NCI-H774 (cell line): ENCODE measurements at places on chromosomes 3 and 15.
A peak's percentile ranks its signal among the peaks of the same experiment; 100 is the strongest.

DNA sequence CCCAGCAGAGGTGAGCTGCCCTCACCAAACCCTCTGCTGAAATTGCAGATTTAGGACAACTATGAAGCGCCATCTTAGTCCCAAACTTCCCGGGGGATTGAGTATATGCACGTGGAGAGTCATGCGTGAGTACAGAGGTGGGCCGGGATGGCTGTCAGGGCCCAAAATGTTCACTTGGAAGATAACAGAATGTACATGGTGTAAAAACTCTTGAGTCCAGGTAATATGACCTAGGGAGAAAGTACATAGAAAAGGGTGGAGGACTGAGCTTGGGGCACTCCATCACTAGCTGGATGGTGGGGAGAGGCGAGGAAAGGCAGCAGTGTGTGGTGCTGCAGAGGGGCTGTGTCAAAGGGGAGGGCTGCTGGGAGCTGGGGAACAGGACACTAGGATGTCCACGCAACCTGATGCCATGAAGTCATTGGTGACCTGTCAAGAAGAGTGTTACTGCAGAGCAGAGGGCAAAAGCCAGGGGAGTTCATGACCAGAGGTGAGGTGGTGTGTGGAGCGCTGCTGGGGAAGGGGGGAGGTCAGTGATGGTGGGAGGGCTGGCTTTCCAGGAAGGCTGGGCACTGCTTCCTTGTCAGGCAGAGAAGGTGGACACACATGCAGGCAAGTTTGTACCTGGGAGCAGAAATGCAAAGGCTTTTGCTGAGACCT lies 236.2 kb upstream of the LYSMD4 start:
- DNase-seq, result no peak

GRCh38 chr15:85141726-85142125 lies 160.1 kb downstream of the PDE8A start:
- DNase-seq, result no peak

- no peak for DNase-seq
Measured at GRCh38 chr3:197007296-197007940, 22.2 kb downstream of the MELTF start.

- no peak for DNase-seq
Measured at GRCh38 chr3:64634417-64634816, 53.4 kb downstream of the ADAMTS9 start.

DNA sequence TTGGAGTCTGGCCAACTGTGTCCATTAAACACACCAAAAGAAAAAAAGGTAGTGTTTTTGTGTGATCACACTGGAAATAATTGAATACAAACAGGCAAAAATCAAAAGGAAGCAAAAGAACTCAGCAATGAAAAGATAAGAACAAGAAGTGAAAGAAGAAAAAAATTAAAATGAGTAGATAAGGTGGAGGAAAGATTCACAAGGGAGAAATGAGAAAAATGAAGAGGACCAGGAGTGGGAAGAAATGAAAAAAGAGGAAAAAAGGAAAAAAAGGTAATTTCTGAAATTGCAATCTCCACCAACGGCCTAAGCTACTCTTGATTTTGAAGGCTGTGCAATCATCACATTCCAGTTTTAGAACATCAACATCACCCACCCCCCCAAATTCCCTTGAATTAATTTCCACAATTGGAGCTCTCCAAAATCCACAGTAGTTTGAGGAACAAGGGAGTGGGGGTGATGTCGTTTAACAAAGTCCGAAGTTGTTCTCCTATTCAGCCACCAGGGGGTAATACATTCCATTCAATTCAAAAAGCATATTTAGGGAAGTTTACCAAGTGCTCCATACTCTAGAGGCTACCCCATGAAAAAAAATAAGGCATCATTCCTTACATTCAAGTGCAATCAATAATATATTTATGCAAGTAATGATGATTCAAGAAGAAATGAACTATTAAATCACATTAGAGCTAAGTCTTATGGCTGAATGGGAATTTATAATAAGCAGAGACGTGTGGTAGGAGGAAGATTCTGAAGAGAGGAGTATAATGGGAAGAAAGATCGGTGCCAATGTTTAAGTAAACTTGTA lies 37.4 kb downstream of the ZNF860 start:
- DNase-seq, result peak; percentile 24

DNA sequence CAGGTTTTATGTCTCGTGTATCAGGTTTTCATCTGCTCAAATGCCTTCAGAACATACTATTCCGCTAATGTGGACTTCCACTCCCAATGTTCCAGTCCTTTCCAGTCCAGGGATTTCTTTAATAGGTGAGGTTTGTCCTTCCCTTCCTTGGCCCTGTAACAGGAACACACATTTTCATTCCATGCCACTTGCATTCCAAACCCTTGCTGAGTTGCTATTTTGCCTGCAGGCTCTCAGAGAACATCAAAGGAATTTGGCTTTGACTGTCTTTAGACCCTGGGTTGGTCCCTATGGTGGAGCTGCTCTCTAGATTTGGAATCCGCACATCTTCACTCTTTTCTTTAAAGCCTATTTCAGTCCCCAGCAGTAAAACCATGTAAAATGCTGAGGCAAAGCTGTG lies 12.3 kb upstream of the ALCAM start:
- no peak for DNase-seq

DNA sequence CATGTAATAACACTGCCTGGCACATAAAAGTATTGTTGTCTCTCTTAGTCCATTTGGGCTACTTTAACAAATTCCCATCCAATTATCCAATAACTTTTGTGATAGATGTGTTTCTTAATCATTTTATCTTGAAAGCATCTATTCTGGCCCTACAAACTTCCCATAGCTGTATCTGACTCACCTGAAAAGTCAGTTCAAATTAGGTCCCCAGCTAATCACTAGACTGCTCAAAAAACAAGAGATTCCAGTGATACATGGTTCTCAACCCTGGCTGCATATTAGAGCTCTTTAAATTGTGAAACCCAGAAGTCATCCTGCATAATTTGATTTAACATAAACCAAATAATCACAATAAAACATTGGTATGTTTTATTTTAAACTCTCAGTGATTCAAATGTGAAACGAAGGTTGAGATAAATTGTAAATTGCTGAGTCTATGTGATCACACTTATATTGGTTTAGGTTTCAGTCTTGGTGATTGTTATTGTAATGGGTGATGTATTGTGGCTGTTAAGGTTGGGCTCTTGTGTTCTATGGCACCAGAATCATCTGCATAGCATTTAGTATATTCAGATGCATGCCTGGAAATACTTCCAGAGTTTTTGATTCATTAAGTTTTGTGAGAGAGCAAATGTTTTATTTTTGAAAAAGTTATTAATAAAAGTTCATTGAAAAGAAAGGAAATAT lies 268.9 kb upstream of the KCNMB2 start:
- no peak for DNase-seq

DNA sequence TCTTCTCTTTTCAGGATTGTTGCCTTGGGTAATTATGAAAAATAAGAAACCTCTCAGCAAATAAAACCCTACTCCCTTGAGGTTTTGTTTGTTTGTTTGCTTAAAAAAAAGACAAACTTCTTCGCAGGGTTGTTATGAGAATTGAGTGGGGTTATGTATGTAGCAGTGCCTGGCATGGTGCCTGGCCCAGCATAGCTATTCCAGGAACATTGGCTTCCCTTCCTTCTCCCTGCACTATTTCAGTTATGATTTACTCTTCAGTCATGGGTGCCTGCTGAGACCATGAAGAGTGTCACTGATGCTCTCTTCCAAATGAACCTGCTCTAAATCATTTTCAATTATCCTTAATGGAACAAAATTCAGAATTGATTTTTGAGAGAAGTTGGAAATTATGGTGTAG lies 283.5 kb upstream of the ROPN1 start:
- no peak for DNase-seq

DNA sequence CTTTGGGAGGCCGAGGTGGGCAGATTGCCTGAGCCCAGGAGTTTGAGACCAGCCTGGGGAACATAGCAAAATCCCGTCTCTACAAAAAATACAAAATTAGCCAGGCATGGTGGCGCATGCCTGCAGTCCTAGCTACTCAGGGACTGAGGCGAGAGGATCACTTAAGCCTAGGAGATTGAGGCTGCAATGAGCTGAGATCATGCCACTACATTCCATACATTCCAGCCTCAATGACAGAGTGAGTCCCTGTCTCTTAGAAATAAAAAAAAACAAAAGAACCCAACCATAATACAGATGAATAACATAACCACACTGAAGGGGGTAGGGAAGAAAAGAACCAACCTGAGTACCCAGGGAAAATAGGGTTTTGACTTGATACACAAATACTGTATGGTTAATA lies 19.7 kb upstream of the CGNL1 start:
- DNase-seq, result no peak

- no peak for DNase-seq
Measured at GRCh38 chr3:71490692-71491091, 92.8 kb downstream of the FOXP1 start.

DNA sequence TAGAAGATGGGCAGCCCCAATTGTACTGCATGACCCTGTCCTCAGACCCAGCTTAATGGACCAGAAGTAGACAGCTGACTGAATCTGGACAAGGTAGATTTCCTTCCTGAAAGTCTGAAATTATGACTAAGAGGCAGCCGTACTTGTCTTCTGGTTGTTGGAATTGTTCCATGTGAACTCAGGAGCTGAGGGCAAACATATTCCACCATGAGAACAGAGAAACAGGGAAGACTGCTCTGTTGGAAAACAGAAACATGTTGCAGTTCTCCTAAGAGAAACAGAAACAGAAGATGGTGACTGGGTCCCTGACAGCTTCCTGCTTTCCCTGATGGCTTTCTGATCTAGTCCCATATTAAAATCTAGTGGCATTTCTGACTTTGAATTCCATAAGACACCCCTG lies 24.1 kb downstream of the POPDC2 start:
- DNase-seq, result no peak

- peak; percentile 29 for DNase-seq
Measured at GRCh38 chr3:102478160-102478559, 43.3 kb downstream of the ZPLD1 start.

- DNase-seq, result no peak
Measured at GRCh38 chr15:75063338-75063737, 39.9 kb downstream of the PPCDC start.

- DNase-seq, result no peak
Measured at GRCh38 chr3:69542805-69543429, 157.0 kb upstream of the FRMD4B start.

- no peak for DNase-seq
Measured at GRCh38 chr3:112775011-112775742, 71.5 kb downstream of the CD200R1L start.

DNA sequence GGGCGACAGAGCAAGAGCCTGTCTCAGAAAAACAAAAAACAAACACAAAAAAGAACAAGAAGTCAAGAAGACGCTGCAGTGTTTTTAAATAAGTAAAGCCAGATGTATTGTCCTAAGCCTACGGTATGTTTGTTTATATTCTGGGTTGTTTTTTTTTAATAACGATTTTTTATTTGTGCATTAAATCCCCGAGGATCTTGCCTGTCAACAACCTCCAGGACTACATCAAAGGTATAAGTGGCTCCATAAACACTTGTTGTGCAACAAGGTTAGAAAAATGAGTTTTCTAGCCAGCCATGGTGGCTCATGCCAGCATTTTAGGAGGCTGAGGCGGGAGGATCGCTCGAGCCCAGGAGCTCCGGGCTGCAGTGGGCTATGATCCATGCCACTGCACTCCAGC lies 26.1 kb downstream of the ITGB5 start:
- DNase-seq, result no peak

- no peak for DNase-seq
Measured at GRCh38 chr3:159821736-159822135, 166.9 kb upstream of the IL12A start.

GRCh38 chr3:186073641-186074040 lies 35.2 kb downstream of the ETV5 start:
- no peak for DNase-seq
